Retina (tissue), 1 donor: ENCODE measurements at places on chromosomes 12 and 14.

DNA sequence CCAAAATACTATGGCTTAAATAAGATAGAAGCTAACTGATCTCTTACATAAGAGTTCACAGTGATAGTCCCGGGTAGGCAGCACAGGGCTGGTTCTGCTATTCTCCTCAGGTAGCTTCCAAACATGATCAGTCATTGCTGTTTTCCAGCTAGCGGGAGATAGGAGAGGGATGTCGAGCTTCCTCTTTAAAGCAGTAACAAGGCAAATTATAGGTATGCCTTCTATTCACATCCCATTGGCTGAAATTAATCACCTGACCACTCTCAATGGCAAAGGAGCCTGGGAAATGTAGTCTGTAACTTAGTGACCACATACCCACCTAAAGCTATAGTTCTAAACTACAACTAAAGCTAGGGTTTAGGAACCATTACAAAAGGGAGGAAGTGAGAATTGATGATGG, 34.5 kb upstream of the VRK1 start:
- DNase-seq, result peak; percentile 57

GRCh38 chr12:25051171-25051570, 102.3 kb upstream of the BCAT1 start:
- no peak for DNase-seq

GRCh38 chr12:75890660-75891059, 140.9 kb downstream of the PHLDA1 start:
- DNase-seq, result no peak

DNA sequence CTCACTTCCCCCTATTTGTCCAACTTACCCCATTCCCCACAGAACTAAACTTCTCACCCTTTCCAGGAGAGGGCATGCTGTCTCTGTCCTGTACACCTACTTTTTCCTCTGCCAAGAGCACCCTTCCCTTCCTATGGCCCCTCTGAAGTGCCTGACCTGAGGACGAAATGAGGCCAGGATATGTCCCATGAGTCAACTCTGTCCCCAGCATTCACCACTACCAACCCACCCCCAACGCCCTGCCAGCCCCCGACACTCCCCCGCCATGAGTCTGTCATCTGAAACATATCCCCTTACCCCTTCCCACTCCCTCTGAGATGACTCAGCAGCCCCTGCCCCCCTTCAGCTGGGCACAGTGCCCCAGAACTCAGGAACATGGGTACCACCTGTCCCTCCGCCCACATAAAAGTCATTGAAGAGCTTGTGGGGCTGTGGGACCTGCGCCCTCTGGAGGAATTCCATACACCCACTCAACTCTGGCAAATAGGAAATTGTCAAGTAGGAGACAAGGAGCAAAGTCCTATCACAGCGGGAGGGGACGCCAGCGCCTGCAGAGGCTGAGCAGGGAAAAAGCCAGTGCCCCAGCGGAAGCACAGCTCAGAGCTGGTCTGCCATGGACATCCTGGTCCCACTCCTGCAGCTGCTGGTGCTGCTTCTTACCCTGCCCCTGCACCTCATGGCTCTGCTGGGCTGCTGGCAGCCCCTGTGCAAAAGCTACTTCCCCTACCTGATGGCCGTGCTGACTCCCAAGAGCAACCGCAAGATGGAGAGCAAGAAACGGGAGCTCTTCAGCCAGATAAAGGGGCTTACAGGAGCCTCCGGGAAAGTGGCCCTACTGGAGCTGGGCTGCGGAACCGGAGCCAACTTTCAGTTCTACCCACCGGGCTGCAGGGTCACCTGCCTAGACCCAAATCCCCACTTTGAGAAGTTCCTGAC, 26.3 kb downstream of the ITGA7 start:
- DNase-seq, result peak; percentile 67

GRCh38 chr12:57389033-57389432, 41.8 kb downstream of the R3HDM2 start:
- no peak for DNase-seq

DNA sequence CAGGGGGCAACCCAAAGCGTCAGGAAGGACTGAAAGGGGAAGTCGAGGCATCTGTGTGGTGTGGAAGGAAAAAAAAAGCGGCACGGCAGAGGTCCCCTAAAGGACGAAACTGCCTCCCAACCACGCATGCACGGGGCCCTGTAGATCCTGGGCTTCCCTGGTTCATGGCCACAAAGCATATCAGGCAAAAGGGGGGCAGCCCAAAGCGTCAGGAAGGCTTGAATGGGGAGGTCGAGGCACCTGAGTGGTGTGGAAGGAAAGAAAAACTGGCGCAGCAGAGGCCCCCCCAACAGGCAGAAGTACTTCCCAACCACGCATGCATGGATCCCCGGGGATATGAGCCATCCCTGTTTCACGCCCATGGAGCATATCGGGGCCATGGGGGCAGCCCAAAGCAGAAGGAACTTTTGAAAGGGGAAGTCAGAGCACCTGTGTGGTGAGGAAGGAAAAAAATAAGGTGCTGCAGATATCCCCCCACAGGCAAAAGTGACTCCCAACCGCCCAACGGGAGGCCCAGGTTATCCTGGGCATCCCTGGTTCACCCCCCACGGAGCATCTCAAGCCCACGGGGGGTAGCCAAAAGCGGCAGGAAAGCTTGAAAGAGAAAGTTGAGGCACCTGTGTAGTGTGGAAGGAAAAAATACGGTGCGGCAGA, 581.2 kb downstream of the ALG10 start:
- no peak for DNase-seq

- DNase-seq, result peak; percentile 80
Measured at GRCh38 chr12:108511633-108512540, 3.2 kb upstream of the FICD start.

DNA sequence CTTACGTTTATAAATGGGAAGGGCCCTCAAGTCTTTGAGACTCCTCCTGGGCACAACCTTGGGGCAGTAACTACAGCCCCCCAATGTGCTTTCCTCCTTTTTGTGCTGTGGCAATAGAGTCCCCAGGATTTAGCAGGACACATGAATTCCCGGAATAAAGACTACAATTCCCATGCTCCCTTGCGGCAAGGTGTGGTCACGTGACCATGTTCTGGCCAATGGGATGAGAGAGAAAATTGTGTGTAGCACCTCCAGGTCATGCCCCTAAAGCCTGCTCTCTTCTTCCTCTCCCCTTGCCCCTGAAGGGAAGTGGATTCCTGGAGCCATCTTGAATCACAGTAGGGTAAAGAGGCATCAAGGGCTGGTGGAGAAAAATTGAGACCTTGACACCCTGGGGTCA, 295.1 kb upstream of the SFSWAP start:
- DNase-seq, result no peak

GRCh38 chr14:104351849-104352492, 213.6 kb downstream of the KIF26A start:
- no peak for DNase-seq

DNA sequence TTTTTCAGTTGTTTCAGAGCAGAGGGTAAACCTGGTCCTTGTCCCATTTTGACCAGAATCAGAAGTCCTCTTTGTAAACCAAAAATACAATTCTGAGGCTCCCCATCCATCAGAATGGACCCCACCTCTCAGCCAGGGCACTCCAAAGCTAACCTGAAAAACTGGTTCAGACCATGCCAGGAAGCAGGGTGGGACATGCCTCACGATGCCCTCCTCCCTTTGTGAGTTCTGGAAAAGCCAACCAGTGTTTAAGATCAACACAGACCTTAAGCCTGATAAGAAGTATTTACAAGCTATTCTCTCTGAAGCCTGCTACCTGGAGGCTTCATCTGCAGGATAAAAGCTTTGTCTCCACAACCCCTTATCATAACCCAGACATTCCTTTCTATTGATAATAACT, 35.4 kb downstream of the TNFAIP2 start:
- DNase-seq, result no peak

- DNase-seq, result no peak
Measured at GRCh38 chr12:13435235-13435933, 238.9 kb downstream of the EMP1 start.

DNA sequence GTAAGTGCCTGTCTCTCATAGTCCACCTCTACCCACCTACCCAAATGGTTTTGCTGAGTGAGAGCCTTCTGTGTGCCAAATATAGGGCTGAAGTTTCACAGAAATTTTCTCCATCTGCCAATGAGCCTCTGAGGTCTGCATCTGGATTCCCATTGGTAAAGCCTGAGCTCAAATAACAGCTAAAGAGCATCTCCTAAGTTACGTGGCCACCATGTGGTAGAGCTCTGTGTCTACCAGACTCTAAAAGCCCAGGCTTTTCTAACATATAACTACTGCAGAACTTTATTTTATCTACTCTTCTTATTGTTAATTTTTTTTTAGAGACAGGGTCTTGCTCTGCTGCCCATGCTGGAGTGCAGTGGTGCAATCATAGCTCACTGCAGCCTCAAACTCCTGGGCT, 16.0 kb downstream of the AMDHD1 start:
- no peak for DNase-seq

- no peak for DNase-seq
Measured at GRCh38 chr14:76405627-76406026, 29.7 kb downstream of the ESRRB start.

DNA sequence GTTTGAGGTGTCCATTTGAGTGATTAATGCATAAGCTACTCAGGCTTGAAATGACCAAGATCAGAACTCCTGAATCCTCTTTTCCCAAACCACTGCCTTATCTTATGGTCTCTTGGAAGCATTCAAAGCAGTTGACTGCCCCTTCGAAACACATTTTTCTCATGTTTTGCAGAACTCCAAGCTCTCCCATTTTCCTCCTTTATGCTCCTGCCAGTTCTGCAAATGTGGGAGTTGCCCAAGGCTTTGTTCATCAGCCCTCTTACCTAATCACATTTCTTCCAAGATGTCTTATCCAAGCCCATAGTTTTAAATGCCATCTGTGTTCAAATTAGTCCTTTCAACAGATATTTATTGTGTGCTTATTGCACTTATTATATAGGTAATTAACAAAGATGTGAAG, 1.8 kb upstream of the DNAAF2 start:
- DNase-seq, result no peak

- DNase-seq, result no peak
Measured at GRCh38 chr12:120227233-120228040, 26.5 kb upstream of the RPLP0 start.

GRCh38 chr12:118377021-118377883, 897 bp downstream of the SUDS3 start:
- no peak for DNase-seq

DNA sequence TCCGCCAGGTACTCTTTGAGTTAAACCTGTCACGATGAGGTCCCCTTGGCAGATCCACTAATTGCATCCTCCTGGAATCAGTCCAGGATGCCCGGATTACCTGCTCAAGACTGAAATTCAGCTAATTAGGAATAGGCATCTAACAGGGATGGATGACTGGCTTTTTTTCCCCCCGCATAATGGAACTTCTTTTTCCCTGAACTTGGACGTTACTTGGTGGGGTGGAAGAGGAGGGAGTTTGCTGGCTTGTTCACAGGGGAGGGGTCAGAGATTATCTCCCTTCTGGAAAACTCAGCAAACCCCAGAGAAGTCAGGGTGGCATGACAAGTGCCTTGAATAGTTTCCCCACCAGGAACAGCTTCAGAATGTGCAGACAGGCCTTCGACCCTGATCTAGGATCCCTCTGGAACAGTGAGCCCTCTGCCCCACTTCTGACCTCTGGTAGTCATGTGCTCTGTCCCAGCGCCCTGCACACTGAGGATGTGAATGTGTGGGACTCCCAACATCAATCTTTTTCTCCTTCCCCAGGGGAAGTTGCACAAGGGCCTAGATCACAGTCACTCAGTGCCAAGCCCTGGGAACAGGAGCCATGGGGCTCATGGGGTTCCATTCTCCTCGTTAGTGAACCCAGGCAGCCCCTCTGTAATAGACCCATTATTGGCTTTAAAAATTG, 142.5 kb downstream of the SMOC1 start:
- no peak for DNase-seq

DNA sequence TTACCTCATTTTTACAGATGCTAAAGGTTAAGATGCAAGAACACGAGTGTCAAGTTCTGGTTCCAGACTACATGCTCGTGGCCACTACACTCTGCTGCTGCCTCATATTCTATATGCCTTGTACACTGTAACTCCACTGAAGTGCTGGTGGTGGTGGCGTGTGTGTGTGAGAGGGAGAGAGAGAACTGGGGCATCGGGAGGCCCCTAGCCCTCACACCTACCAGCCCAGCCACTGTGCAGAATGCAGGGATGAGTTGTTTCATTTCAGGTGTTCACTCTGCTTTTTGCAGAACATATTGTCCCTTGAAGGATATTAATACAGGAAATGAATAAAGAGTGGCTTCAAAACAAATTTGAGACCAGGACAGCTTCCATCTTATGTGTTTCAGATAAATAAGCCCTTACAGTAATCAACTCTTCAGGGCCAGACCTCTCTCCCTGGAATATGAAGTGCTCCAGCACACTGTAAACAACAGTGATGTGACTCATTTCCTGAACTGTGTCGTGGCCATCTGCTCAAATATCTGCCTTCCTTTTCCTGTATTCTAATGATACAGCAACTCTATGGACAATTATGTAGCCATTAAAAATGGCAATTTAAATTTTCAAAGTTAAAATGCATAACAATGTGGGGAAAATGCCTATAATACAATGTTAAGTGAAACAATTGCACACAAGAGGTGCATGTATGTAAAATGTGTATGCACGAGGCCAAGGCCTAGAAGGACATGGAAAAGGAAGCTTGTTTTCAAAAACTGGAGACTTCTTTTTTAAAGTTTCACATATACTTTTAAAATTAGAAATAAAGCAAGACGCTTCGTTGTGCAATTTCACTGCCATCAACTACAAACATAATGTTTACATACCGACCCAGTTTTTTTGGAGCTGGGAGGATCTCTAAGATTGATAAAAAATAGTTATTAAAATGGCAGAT, 215.4 kb downstream of the PELI2 start:
- peak; percentile 9 for DNase-seq

- DNase-seq, result no peak
Measured at GRCh38 chr12:51401486-51401885, 10.3 kb upstream of the GALNT6 start.

DNA sequence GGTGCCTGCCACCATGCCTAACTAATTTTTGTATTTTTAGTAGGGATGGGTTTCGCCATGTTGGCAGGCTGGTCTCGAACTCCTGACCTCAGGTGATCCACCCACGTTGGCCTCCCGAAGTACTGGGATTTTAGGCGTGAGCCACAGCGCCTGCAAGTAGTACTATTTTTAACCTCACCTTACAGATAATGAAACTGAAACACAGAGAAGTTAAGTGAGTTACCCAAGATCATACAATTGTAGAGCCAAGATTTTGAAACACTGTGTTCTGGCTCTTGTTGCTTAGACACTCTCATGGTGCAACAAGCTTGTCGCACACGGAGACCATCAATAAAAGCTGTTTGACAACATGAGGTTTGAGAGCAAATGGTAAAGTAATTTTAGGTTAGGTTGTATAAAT, 159.1 kb upstream of the LMNTD1 start:
- no peak for DNase-seq

GRCh38 chr12:2487278-2487677, 307.5 kb upstream of the FKBP4 start:
- no peak for DNase-seq

GRCh38 chr14:45838597-45838996, 585.6 kb upstream of the MIS18BP1 start:
- DNase-seq, result peak; percentile 16

DNA sequence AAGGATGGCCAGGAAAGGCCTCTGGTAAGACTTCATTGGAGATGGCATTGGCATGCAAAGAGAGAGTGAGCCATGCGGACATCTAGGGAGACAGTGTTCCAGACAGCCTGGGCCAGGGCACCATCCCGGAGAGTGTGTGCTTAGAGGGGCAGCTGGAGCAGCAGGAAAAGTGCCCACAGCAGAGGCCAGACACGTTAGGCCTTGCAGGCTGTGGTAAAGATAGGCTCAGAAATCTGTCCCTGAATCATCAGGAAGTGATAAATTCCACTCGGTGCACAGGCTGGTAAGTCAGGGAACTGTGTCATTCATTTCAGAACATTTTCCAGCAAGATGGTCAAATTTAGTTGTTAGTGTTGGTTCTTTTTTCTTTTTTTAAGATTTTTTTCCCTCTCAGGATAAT, 8.8 kb downstream of the GALNT16 start:
- no peak for DNase-seq
